Hippocampal formation (tissue), 2 donors: ENCODE measurements at places on chromosomes 12 and 14.

- no peak for DNase-seq
Measured at GRCh38 chr14:32906672-32907071, 32.0 kb upstream of the NPAS3 start.

GRCh38 chr12:89721291-89721987 is 12.8 kb upstream of the ATP2B1 start:
- DNase-seq, result no peak

DNA sequence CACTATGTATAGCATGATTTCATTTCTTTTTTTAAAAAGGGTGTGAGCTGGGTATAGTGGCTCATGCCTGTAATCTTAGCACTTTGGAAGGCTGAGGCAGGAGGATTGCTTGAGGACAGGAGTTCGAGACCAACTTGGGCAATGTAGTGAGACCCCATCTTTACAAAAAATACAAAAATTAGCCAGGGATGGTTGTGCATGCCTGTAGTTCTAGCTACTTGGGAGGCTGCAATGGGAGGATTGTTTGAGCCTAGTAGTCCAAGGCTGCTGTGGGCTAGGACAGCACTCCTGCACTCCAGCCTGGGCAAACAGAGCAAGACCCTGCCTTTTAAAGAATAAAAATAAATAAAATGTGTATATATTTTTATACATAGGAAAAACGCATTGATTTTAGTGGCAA is 43.0 kb downstream of the DIP2B start:
- DNase-seq, result no peak

- no peak for DNase-seq
Measured at GRCh38 chr12:84484798-84485197, 427.8 kb downstream of the SLC6A15 start.

DNA sequence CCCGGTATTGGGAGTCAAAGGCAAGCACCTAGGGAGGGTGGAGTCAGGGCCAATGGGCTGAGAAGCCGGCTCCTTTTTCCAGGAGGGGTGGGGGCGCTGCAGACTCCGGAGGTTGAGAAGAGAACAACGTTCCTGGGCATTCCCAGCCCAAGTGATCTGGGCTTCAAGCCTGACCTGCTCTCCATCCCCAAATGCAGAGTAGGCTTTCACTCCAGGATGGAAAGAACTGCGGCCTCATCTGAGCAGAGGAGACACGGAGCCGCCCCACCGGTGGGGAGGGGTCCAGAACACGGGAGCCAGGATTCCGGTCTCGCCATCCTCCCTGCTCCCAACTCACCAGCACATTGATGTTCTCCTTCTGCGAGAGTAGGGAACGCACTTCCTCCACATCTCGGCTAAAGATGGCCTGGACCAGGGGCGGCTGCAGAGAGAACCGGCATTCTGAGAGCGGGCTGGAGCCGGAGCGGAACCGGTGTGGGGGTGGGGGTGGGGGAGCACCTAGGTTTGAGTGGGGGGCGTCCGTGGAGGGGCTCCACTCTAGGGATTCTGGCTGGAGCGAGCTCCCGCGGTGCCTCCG is 605 bp downstream of the ANKRD52 start:
- no peak for DNase-seq

GRCh38 chr14:36975834-36976233 is 196.6 kb downstream of the SLC25A21 start:
- no peak for DNase-seq
